ENCODE measurements at places on chromosomes 7 and 10. TPM values are rescaled to one million over a fixed set of nuclear protein-coding genes. Genes with fewer than 3 reads are reported as not detected.
A peak's percentile ranks its signal among the peaks of the same experiment; 100 is the strongest.

DNA sequence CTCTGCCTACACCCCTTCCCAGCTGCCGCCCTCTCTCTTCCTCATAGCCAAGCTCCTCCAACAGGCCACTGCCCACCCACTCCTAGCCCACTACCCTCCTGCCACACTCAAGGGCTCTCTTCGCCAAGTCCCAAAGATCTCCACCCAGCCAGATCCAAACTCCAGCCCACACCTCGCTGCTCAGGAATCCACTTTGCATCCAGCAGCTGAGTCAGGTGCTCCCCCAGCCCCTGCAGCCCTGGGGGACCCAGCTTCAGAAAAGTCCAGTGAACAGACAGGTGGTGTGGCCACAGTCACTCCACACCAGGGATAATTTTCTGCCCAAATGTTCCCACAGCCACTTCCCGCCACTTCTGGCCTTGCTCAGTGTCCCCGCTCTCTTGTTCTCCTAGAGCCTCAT lies 10.9 kb downstream of the OGDHL start:
- H3K27ac ChIP-seq, result no peak overlapping the region
- DNase-seq, result no peak
- no peaks in the 10 kb centered on the region for H3K36me3 ChIP-seq
- no peaks in the 10 kb centered on the region for H3K4me1 ChIP-seq
- no peaks in the 10 kb centered on the region for H3K27me3 ChIP-seq

DNA sequence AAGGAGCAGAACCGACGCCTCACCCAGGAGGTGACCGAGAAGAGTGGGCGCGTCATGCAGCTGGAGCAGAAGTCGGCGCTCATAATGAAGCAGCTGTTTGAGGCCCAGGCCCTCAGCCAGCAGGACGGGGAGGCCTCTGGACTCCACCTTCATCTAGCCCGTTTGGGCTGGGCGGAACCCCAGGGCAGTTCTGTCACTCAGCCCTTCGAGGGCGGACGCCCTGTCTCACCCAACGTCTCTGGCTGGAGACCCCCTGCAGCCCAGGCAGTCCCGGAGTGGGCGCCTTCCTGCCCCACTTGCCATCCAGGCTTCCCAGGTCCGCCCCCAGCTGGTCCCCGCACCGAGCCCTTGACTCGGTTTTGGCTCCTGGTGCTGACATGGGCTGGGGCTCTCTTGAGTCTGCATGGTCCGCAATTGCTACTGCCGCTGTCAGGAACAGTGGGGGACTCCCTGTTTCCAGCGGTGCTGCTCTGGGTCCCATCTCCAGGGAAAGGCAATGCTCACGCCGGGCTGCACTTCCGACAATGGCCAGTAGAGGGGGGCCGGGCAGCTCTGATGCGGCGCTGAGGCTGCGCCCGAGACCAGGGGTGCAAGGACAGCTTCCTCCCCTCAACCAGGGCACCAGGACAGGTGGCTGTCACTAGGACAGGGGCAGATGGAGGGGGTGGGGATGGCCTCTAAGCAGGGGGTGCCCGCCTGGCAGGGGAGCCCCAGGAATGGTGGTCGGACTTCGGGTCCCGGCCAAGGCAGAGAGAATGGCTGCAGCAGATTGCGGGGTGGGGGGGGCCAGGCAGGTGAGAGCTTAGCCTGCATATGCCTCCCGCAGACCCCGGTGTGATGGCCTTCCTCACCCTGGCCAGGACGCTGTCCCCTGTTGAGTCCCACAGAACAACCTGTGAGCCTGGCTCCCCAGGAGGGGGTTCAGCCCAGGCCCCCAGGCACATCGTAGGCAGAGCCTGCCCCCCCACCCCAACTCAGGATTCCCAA lies 71.2 kb upstream of the KCTD7 start:
- H3K4me1 ChIP-seq, result no peaks in the 10 kb centered on the region
- H3K4me3 ChIP-seq, result no peak overlapping the region
- H3K36me3 ChIP-seq, result peaks cover 39% of the 10 kb centered on the region
- no peaks in the 10 kb centered on the region for H3K27me3 ChIP-seq
- H3K27ac ChIP-seq, result no peak overlapping the region
- DNase-seq, result peak; percentile 35

GRCh38 chr7:109545686-109546085 lies 976.0 kb downstream of the DNAJB9 start:
- H3K27ac ChIP-seq, result no peak overlapping the region
- H3K36me3 ChIP-seq, result no peaks in the 10 kb centered on the region
- no peak for DNase-seq
- no peaks in the 10 kb centered on the region for H3K4me1 ChIP-seq
- no peaks in the 10 kb centered on the region for H3K27me3 ChIP-seq
- H3K4me3 ChIP-seq, result no peak overlapping the region

DNA sequence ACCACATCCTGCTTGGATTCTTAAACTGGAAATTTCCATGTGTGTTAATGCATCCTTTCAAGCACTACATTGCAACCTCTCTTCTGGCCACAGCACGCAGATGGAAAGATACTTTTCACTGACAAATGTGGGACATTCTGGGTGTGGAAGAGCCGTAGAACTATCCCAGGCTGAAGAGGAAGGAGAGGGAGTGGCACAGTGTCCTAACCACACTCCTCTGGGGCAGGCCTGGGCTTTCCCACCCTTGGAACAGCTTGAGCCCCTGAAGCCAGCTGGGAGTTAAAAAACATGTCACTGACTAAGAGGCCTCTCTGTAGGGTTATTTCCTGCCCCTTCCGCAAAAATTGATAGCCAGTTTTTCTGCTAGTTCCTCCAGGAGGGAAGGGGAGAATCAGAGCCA lies 34.0 kb upstream of the DNMBP start:
- no peak overlapping the region for H3K27ac ChIP-seq
- no peak overlapping the region for H3K4me3 ChIP-seq
- H3K27me3 ChIP-seq, result no peaks in the 10 kb centered on the region
- H3K4me1 ChIP-seq, result no peaks in the 10 kb centered on the region

- no peak overlapping the region for H3K4me3 ChIP-seq
- DNase-seq, result no peak
- H3K27me3 ChIP-seq, result no peaks in the 10 kb centered on the region
- peaks cover 20% of the 10 kb centered on the region for H3K4me1 ChIP-seq
- H3K27ac ChIP-seq, result no peak overlapping the region
- H3K36me3 ChIP-seq, result no peaks in the 10 kb centered on the region
Observed at GRCh38 chr10:92800134-92800733, 48.1 kb upstream of the EXOC6 start.

- no peaks in the 10 kb centered on the region for H3K36me3 ChIP-seq
- no peaks in the 10 kb centered on the region for H3K4me1 ChIP-seq
- no peak for DNase-seq
- no peak overlapping the region for H3K4me3 ChIP-seq
Observed at GRCh38 chr10:61136139-61136538, 192.2 kb upstream of the RHOBTB1 start.

DNA sequence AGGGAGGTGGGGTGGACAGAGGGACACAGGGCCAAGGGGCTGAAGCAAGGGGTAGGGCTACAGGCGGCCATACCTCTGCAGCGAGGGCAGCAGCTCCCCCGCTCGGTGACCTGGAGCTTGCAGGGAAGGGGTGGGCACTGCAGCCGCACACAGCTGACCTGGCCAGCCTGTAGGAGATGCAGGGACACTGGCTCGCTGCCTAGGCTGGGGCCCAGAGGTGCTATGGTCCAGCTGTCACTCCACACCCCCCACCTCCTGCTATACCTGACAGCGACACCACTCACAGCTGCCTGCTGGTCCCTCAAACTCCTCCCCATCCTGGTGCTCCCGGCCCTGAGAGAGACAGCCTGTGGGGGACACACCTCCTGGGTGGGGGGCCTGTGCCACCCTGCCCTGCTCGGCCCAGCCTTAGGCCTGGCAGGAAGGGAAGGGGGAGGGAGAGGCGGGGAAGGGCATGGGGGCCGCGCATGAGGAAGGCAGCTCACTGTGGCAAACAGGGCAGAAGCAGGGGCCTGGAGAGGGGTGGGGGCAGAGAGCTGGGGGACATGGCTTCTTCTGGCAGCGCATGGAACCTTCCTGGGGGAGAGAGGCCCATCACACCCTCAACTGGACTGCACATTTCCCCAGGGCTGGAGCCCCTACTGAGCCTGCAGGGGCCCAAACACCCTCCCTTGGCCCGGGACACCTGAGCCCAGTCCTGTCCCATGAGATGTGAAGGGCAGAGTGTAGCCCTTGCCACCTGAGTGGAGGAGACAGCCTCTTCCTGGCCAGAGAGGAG lies 23.9 kb downstream of the ATP6V1F start:
- H3K27me3 ChIP-seq, result peaks cover 10% of the 10 kb centered on the region
- H3K4me3 ChIP-seq, result no peak overlapping the region
- no peaks in the 10 kb centered on the region for H3K36me3 ChIP-seq
- no peak for DNase-seq

DNA sequence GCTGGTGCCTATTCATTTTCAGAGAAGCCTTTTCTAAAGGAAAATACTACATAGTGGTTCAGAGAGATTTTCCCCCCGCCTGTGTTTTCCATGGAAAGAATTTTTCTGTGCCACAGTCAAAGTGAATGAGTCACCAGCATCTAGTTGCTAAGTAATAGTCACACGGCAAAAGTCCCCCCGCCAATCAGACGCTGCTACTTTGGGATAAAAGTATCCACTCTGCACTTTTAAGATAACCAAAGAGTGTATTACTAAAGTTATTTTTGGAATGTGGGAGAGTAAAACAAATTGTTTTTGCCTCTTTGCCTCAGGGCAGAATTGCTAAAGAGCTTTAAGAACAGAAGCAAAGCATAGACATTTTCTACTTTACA lies 23.5 kb downstream of the ABLIM1 start:
- H3K27ac ChIP-seq, result no peak overlapping the region
- peaks cover 39% of the 10 kb centered on the region for H3K27me3 ChIP-seq
- H3K36me3 ChIP-seq, result no peaks in the 10 kb centered on the region
- H3K4me1 ChIP-seq, result peaks cover 12% of the 10 kb centered on the region

- H3K4me3 ChIP-seq, result no peak overlapping the region
- H3K27me3 ChIP-seq, result no peaks in the 10 kb centered on the region
- H3K27ac ChIP-seq, result no peak overlapping the region
- no peaks in the 10 kb centered on the region for H3K36me3 ChIP-seq
- no peaks in the 10 kb centered on the region for H3K4me1 ChIP-seq
- no peak for DNase-seq
Observed at GRCh38 chr7:111510062-111510461, 52.2 kb downstream of the IMMP2L start.

- no peak overlapping the region for H3K27ac ChIP-seq
- H3K36me3 ChIP-seq, result no peaks in the 10 kb centered on the region
- no peaks in the 10 kb centered on the region for H3K27me3 ChIP-seq
- no peak for DNase-seq
- H3K4me3 ChIP-seq, result no peak overlapping the region
Observed at GRCh38 chr10:25113191-25114035, 61.4 kb upstream of the GPR158 start.

DNA sequence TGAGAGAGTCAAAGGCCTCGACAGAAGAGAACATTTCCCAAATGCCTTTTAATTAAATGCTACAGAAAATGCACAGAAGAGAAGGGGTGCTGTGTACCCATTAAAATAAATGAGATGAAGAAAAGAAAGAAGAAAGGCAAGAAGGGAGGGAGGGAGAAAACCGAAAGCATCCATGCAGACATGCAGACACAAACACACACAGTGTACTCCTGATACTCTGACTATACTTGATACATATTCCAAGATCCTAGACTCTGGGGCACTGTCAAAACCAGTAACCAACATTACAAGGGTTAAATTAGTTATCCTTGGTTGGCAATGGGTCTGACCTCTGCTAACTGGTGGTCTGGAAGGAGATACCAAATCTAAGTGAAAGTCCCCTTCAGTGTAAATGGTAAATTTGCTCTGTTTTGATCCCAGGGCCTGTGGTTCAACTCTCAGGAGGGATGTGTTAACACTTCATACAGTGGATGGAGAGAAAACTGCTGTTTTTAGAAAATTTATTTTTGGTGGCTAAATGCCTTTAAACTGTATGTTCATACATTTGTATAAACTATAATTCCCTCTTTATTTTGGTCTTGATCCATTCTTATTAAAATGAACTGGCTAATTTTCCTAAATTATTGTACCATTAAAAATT lies 241.3 kb downstream of the GLI3 start:
- H3K27ac ChIP-seq, result no peak overlapping the region
- H3K4me3 ChIP-seq, result no peak overlapping the region
- H3K4me1 ChIP-seq, result peaks cover 15% of the 10 kb centered on the region
- no peaks in the 10 kb centered on the region for H3K27me3 ChIP-seq

- H3K27ac ChIP-seq, result no peak overlapping the region
- no peaks in the 10 kb centered on the region for H3K4me1 ChIP-seq
- DNase-seq, result no peak
- H3K36me3 ChIP-seq, result peaks cover 26% of the 10 kb centered on the region
- no peaks in the 10 kb centered on the region for H3K27me3 ChIP-seq
Observed at GRCh38 chr7:129914536-129915272, 38.1 kb downstream of the UBE2H start.

- no peaks in the 10 kb centered on the region for H3K4me1 ChIP-seq
- peak; percentile 54 for DNase-seq
- H3K36me3 ChIP-seq, result no peaks in the 10 kb centered on the region
- H3K4me3 ChIP-seq, result no peak overlapping the region
- no peak overlapping the region for H3K27ac ChIP-seq
Observed at GRCh38 chr10:90751107-90751997, 106.5 kb downstream of the HTR7 start.

CISD1 gene
- 29.4 TPM for polyA plus RNA-seq

NEUROD6 gene
- polyA plus RNA-seq, result not detected

ERCC6 gene
- 5.4 TPM for polyA plus RNA-seq

AKR1C3 gene
- polyA plus RNA-seq, result 2.4 TPM

BAMBI gene
- polyA plus RNA-seq, result 0.09 TPM

Data from CD14-positive monocyte (primary cell).